Diencephalon (tissue), 1 donor: ENCODE measurements at places on chromosomes 4 and X. TPM values are rescaled to one million over a fixed set of nuclear protein-coding genes. Genes with fewer than 3 reads are reported as not detected.

The RXFP1 gene
- total RNA-seq: 3.7 TPM

The MAGEB2 gene
- not detected for total RNA-seq

The PHOX2B gene
- total RNA-seq: not detected

The UBA6 gene
- 92.5 TPM for total RNA-seq

The RBM41 gene
- total RNA-seq: 25.6 TPM

The NEXMIF gene
- 60.9 TPM for total RNA-seq

The MID1IP1 gene
- 32.8 TPM for total RNA-seq

The SMIM10 gene
- 2.1 TPM for total RNA-seq

The NR0B1 gene
- 1.4 TPM for total RNA-seq

The SEPTIN11 gene
- total RNA-seq: 169 TPM

The PAK3 gene
- total RNA-seq: 204 TPM

The GAB3 gene
- total RNA-seq: 1.4 TPM

The SSX3 gene
- total RNA-seq: not detected

The MSX1 gene
- total RNA-seq: 2.1 TPM

The PROM1 gene
- total RNA-seq: 26.5 TPM

The GTPBP6 gene
- 18.0 TPM for total RNA-seq

The RAPGEF2 gene
- total RNA-seq: 162 TPM

The ARFIP1 gene
- total RNA-seq: 39.9 TPM

The NXF2B gene
- total RNA-seq: 0.23 TPM

The NAP1L3 gene
- total RNA-seq: 164 TPM

The PITX2 gene
- total RNA-seq: 11.8 TPM

The SRPK3 gene
- 0.46 TPM for total RNA-seq

The SLC9A7 gene
- 81.0 TPM for total RNA-seq

The MYOZ2 gene
- total RNA-seq: 1.8 TPM

The GAGE1 gene
- total RNA-seq: not detected

The TXK gene
- 1.2 TPM for total RNA-seq

The HMGN5 gene
- 4.2 TPM for total RNA-seq

The UGT2B11 gene
- total RNA-seq: not detected

The IQCM gene
- total RNA-seq: not detected

The FUNDC1 gene
- 19.1 TPM for total RNA-seq

The FOXP3 gene
- not detected for total RNA-seq

The CENPVL3 gene
- 10.4 TPM for total RNA-seq

The MCF2 gene
- 36.0 TPM for total RNA-seq

The TRAM1L1 gene
- total RNA-seq: 24.5 TPM

The SPANXC gene
- total RNA-seq: not detected

The NUP62CL gene
- total RNA-seq: 4.4 TPM

The STATH gene
- total RNA-seq: not detected

The EDA gene
- 4.4 TPM for total RNA-seq

The HTR2C gene
- total RNA-seq: 27.9 TPM

The CPLX1 gene
- 3.5 TPM for total RNA-seq

The CSAG1 gene
- not detected for total RNA-seq

The FAAH2 gene
- total RNA-seq: 6.2 TPM

The HELT gene
- 1.6 TPM for total RNA-seq

The PRSS48 gene
- not detected for total RNA-seq

The EVC2 gene
- total RNA-seq: 1.8 TPM

The FMR1NB gene
- total RNA-seq: not detected

The CTAG2 gene
- not detected for total RNA-seq

The SNCA gene
- 158 TPM for total RNA-seq

The PNMA6F gene
- total RNA-seq: 6.9 TPM

The CCDC149 gene
- total RNA-seq: 22.1 TPM

The CPZ gene
- total RNA-seq: 1.4 TPM

The SATL1 gene
- total RNA-seq: 2.5 TPM

The PAGE2B gene
- total RNA-seq: not detected

The NDST3 gene
- total RNA-seq: 30.2 TPM

The CXorf51A gene
- not detected for total RNA-seq

The MXRA5 gene
- 3.9 TPM for total RNA-seq
